T47D (cell line): ENCODE measurements at places on chromosomes 2 and 18.

DNA sequence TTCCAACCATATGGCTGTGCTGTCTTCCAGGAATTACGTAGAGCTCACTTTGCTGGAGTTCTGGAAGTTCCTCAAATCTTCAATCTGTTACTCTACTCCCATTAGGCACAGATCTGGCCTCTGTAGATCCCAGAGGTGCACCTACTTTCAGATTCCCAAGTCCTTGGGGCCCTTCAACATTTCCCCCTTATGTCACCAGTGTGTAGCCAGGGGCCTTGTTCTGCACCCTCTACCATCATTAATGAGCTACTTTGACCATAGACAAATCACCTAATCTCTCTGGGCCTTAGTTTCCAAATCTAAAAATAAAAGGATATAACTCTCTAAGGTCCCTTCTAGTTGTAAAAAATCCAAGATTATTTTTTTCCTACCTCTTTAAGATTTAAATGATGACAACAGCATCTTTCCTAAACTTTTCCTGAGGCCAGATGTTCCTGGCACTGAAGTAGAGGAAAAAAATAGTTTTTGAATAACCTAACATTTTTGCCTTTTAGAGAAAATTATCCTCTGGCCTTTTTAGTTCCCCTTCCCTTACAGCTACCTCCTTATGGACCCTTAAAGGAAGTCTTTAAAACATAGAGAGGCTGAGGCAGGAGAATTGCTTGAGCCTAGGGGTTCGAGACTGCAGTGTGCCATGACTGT, 31.0 kb upstream of the WIPF1 start:
- DNase-seq: no peak

GRCh38 chr2:75920859-75921551, 210.3 kb upstream of the GCFC2 start:
- DNase-seq: no peak

DNA sequence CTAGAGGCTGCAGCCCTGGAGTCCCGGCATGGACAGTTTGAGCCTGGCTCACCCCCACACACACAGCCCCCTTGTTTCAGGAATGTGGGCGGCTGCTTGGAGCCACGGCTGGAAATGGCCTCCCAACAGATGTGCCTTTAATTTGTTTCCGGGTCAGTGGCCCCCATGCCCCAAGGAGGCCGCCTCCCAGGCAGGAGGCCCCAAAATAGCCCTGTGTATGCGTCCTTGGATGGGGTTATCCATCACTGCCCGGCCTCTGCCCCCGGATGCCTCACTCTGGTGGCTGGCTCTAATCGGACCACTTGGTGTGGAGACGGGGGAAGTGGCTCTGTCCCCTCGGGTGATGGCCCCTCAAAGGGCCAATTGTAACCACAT, 151.9 kb upstream of the MYCN start:
- no peak for DNase-seq

DNA sequence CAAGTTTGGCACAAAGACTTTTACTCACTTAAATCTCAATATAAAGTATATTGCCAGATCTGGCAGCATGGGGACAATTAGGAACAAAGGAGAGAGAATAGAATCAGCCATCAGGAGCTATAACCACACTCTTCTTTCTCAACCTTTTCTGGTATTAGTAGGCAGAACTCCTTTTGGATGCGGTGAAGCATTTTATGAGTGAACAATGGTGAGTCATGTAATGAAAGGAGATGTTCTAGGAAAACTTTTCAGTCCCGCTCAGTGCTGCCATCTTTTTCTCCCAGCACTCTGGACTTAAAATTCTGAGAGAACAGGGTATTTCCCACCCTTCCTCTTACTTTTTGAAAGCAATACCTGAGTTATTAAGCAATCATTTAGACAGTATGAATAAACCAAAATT, 32.2 kb downstream of the PLEKHA3 start:
- no peak for DNase-seq

- DNase-seq: peak; percentile 11
Measured at GRCh38 chr2:230781130-230781797, 68.6 kb downstream of the CAB39 start.

GRCh38 chr18:62183578-62184195, 3.2 kb downstream of the PIGN start:
- DNase-seq: peak; percentile 4

- no peak for DNase-seq
Measured at GRCh38 chr18:44853430-44853829, 172.7 kb downstream of the SETBP1 start.

GRCh38 chr2:100964222-100964621, 37.9 kb upstream of the RPL31 start:
- no peak for DNase-seq

GRCh38 chr2:187493877-187494568, 46.0 kb upstream of the CALCRL start:
- no peak for DNase-seq

DNA sequence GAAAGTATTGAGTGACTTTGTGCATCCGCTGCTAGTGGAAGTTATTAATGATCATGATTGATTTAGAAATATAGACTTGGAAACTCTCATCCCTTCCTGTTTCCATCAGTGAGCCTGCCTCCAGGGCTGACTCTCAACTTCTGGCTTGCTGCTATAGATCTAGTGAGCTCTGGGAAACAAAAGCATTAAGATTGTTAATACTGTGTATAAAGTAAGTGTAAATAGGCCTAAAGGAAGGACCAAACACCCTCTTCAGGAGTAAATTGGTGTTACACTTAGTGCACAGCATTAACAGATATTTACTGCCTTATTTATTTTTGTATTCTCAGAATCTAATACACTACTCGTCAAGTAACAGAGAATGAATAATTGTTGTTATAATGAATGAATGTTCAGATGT, 285.6 kb downstream of the THSD7B start:
- no peak for DNase-seq

DNA sequence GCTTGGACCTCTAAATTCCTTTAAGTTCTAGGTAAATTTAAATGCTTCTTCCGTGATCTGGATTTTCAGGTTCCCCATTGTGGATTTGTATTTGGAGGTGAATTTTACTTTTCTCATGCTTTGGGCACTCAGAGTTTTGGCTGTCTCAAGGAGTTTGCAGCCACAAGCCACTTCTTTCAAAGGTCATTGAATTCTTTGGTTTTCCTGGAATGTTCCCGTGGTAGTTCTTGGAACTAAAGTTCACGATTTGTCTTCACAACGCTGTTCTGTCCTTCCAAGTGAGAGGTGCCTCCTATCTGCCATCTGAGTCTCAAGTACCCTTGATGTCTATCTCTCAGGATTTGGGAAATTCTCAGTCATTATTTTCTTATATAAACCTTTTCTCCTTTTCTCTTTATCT, 1438.7 kb upstream of the ZEB2 start:
- no peak for DNase-seq

DNA sequence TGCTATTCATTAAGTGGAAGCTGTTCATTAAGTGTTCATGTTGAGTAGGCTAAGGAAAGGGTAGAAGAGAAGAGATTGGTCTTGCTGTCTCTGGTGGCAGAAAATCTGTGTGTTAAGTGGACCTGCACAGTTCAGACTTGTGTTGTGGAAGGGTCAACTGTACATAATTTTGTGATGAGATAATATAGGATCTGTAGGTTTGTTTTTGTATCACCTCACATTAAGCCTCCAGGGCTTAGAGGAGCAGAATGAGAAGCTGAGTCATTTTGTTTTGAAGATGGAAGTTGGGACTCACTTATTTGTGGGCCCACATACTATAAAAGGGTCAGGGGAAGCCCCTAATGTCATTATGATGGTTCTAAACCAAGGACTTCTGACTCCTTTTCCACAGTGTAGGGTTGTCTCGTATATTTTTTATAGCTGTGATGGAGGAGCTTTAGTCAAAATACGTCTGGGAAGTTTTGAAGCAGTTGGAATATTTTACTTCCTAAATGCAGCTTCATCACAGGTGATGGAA, 18.2 kb downstream of the PMS1 start:
- no peak for DNase-seq

DNA sequence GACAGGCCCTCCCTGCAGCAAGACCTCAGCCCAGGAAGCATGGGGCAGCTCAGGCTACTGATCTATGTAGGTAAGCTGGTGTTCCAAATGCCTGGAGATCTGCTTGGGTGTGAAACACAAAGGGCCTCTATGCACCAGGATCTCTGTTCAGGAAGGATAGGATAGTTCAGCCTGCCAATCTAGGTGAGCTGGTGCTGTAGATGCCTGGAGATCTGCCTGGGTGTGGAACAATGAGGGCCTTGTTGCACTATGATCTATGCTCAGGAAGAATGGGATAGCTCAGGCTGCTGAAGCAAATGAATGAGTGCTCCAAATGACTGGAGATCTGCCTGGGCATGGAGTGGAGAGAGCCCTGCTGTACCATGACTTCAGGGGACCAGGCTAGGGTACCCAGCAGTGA, 48.9 kb upstream of the MYL1 start:
- no peak for DNase-seq

DNA sequence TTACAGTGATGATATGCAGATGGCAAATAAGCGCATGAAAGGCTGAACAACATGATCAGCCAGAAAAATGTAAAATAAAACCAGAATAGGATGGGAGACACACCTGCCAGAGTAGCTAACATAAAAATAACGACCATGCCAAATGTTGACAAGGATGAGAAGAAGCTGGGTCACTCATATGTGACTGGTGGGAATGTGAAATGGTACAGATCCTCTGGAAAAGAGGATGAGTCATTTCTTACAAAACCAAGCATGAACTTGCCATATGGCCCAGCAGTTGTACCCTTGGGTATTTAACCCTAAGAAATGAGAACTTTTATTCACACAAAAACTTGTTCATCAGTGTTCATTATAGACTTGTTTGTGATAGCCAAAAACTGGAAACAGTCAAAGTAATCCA, 143.8 kb downstream of the SH3BP4 start:
- no peak for DNase-seq

DNA sequence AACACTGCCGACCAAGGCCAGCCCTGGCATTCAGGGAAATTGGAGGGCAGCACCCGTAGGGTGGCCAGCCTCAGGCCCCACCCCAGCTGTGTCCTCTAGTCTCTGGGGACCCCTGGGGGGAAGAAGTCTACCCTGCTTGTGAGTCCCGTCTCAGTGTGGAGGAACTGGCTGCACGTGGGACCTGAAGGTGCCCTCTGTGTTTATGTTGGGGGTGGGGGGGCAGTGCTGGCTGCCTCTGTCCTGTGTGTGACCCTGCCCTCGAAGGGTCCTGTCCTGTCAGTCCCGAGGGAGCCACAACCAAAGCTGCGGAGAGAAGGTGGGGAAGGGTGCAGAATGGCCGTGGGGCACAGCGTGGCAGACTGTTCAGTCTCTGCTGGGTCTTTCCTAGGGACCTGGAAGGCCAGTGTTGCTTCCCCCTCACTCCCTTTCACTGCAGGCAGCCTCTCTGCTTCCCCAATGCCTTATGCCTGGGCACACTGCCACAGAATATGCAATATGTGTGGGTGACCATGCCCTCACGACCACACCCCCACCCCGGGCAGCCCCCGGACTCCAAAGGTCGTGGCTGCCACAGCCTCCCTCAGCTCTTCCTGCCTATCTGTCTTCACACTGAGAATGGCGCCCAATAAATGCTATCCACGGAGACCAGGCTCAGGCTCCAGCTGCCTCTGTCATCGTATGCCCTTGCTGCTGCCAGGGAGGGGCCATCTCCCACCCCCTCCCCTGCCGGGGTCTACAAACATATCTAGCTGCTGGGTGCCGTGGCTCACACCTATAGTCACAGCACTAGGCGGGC, 33.3 kb upstream of the SLC35F6 start:
- DNase-seq: no peak
